ENCODE measurements at places on chromosomes 6 and 20.

DNA sequence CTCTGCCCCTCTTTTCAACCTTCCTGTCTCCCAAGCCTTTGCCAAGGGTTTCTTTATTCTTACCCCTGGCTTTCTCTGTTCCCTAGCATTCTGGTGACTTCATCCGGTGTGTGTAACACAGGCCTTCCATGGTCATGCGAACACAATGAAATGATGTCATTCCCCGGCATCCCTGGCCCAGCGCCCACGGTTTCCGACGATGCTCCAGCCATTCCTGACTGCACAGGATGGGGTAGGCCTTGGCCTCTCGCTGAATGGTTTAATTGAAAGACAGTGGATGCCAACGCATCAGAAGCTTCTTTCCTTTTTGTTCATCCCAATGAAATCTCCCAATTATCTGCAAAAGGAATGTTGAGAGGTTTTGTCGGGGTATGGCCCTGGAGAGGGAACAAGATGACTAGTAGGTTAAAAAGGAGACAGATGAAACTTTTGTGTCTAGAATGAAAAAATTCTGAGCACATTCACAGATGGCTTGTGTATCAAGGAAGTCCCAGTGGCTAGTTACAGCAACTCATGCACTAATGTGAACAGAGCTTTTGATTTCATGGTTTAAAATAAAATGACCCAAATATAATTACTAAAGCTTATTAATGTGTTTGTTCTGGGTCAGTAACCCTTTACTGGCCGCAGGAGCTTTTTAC is 655.0 kb downstream of the QKI start:
- no peak for DNase-seq

GRCh38 chr20:58142843-58143185 is 85.6 kb downstream of the ANKRD60 start:
- DNase-seq = no peak

DNA sequence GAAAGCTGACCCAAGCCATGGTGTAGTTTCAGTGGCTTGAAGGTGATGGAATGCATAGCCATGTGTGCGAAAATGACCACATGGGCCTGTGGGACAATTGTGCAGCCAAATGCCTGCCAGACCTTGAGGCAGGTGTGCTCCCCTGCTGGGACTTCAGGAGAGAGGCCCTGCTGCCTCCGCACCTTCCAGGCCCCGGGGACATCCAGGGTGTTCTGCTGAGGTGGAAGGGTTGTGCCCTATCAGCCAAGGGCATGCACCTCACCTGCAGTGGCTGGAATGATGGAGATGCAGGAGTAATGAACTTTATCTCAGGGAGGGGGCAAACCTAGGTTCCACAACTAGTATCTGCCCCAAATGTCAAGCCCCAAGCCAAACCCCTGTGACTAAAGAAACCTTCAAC is 44.0 kb downstream of the PRND start:
- no peak for DNase-seq

DNA sequence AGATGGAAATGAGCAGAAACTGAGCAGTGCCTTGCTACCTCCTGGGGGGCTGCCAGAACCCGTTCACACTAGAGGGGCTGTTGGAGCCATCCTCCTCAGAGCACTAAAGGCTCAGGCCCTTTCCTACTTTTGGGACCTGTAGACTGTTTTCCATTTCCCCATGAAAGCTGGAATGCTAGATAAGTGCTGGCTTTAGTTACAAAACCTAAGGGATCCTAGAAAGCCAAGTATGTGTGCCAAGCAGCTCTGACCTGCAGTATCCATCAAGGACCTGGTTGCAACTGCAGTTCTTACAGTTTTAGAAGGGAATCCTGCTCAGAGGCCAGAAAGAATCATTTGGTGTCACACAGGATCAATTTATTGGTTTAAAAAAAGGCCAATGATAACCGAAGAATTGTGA is 176.7 kb upstream of the COL21A1 start:
- no peak for DNase-seq

DNA sequence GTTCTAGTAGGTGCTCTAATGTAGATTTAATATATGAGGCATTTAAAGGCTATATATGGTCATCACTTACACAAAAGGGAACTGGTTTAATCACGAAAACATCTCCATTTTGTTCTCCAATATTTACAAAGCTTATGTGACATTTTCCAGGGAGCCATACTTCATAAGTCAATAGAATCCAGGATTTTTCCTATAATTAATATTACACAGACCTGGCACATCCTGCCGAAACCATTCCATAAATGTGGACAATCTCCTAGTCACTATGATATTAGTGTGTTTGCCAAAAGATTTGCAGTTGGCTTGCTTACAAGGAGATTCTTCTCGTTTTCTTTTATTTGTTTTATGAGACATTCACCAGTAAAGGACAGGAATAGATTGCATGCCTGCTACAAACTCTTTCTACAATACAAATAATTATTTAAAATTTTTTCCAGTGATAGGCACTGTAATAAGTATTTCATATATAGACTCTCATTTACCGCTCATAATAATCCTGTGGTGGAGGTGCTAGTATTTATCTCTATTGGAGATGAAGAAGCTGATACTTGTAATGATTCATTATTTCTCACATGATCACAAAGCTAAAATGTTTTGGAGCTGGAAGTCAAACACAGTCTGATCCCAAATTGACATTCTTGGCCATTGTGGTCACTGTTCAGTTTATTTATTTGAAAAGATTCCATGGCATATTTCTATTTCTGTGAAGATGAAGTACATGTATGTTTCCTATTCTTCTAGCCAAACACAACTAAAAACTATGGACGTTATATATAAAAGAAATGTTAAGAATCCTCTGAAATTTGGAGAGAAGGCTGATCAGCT is 597.0 kb downstream of the HTR1B start:
- no peak for DNase-seq

DNA sequence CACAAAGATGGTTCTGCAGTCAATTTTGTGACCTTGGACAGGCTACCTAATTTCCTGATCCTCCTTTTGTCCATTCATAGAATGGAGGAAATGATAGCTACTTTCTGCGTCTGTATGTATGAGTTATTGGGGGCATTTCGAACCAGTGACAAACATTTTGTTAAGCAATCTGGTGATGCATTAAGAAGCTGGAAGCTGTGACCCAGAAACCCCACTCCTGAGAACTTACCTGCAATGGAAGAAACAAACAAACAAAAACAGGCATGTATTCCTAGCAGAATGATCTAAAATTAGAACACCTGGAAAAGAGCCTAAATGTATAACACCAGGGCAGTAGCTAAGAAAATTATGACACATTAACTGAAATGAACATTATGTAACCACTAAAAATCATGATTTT is 33.4 kb upstream of the PRND start:
- no peak for DNase-seq

- no peak for DNase-seq
Observed at GRCh38 chr6:89970609-89971337, 76.5 kb downstream of the GJA10 start.

All from spleen (tissue), 13 donors.